ENCODE measurements at places on chromosomes 3 and 15.

GRCh38 chr15:81530271-81530691 is 156.3 kb upstream of the TMC3 start:
- no peak for DNase-seq

DNA sequence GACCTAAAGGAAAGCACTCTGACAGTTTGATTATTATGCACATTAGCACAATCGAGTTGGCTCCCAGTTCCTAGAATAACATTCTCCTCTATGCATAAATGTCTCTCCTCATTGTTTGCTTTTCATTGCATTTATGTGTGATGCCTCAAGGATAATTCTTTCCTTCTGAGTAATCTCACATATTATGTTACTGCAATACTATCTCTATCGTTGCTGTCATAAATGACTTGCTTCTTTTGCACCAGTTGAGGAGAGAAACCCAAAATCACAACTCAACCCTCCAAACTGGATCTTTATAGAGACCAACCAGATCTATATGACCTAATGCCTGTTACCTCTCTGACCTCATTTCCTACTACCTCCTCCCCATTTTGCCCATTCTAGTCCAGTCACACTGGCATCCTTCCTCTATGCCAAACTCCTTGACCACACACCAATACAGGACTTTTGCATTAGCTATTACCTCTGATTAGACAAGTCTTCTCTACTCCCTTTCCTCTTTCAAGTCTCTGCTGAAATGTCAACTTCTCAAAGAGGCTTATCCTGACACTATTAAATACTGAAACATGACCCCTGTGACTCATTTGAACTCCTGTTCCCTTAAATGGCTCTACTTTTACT is 1026.0 kb downstream of the TUSC7 start:
- no peak for DNase-seq

DNA sequence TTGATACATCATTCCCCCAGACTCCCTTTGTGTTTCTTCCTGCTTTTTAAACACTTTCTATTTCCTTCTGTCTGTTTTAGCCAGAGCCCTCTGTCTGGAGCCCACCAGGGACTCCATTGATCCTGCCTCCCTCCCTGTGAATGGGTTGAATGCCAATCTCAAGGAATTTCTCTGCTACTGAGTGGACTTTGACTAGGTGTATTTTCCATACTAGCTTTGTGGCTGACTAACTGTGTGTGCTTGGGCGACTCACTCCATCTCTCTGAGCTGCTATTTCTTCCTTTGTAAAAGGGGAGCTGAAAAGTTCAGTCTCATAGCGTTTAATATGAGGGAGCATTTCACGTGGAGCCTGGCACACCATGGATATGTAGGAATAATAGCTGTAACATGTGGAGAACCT is 98.8 kb downstream of the EEFSEC start:
- DNase-seq: no peak

GRCh38 chr3:140844072-140844471 is 97.6 kb upstream of the SLC25A36 start:
- DNase-seq: no peak

DNA sequence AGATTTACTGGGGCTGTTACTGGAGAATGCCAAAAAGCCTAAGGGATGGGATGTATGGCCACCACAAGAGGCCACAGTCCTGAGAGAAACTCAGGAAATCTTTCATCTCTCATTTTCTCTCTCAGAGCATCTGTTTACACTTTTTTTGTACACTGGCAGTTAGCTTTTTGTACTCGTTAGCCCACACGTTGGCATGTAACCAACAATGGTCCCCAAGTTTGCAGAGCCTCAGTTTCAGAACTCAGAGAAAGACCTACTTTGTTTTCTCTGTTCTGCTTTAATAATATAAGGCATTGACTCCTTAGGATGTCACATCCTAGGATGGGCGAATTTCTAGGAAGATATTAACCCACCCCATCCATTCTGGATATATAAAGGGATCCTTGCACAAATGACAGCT is 183.5 kb downstream of the SUCNR1 start:
- no peak for DNase-seq

DNA sequence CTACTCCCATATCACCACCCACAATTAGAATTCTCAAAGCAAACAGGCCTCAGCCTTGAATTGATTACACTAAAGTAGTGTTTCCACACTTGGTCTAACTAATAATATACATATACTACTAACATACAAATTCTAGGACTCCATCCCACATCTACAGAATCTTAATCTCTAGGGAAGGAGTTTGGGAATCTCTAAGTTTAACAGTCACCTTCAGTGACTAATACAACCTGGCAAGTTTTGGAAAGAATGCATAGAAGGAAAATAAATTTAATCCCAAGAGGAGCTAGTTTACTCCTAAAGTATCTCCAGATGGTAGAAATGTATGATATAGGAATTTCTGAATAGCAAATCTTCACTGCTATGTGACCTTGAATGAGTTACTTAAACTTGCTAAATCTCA is 9.1 kb downstream of the CLPX start:
- DNase-seq: no peak

DNA sequence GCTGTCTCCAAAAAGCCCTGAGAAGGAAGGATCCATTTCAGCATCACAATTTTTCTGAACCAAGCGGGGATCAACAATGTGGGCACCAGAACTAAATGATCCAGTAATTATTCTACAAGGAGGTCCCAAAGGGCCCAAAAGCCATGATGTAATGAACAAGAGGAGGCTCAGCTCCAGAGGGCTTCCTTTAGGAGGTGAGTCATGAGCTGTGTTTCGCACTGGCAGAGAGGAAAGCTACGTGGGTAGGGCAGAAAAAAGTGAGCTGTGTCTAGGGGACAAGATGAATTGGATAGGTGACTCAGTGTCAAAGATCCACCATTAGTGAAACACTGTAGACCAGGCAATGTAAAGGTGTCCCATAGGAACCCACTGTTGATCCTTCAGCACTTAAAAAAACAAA is 113.4 kb downstream of the RORA start:
- DNase-seq: no peak

DNA sequence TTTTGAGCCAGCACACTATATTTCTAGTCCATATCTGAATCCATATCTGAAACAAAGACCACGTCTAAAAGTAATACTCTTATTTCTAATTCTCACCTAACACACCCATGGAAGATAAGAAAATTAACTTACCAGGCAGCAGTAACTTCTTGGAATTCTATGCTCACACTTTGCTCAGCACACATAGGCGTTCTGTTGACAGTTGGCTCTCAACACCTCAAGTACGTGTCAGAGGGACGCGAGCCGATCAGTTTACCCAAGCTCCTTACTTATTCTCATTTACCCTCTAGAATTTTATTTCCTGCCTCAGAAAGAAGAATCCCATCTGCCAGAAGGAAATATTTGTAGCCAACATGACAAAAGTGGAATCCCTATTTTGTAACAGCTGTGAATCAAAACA is 911.9 kb downstream of the FHIT start:
- no peak for DNase-seq

DNA sequence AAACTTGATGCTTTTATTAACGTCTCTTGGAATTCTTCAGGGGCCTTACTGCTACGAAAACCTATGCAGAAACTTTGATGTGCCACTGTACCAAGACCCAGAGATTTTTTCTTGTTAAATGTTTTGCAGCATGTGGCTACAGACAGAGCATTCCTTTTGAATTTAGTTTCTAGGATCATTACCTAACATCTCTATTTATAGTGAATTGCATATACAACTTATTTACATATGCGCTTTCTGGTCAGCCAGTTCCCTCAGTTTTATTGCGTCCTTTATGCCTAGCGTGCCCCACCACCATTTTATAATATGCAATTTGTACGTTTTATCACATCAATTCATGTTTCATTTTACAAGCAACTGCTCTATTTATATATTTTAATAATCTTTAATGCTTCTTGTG is 46.2 kb upstream of the AGTR1 start:
- DNase-seq: no peak

- no peak for DNase-seq
Measured at GRCh38 chr3:189690237-189690636, 59.0 kb downstream of the TP63 start.

DNA sequence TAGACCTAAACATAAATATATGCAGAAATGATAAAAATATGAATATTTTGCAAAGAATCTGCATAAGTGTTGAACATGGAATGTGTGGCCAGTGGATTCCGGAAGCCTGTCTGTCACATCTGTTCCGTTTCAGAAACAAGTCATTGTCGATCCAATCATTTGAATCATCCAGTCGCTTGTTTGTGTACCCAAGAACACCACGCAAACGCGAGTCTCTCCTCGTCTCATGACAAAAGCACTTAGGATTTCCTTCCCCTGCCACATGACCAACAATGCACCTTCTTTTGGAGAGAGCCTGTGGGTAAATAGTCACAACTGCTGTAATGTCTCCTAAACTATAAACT is 80.2 kb downstream of the FMN1 start:
- DNase-seq: no peak

DNA sequence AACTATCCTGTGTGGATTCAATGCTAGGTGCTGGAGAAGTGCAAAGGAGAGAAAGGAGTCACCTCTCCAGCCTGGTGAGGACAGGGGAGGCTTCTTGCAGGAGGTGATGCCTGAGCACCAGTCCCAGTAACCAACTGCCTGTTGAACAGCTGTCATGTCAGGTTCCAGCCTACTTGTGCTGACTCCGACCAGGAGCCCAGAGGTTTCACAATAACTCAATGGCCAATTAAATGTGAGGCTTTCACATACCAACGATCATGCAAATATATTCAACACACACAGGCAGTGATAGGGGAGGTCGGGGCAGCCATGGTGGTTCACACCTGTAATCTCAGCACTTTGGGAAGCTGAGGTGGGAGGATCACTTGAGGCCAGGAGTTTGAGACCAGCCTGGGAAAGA is 7.7 kb downstream of the SORD start:
- DNase-seq: no peak

DNA sequence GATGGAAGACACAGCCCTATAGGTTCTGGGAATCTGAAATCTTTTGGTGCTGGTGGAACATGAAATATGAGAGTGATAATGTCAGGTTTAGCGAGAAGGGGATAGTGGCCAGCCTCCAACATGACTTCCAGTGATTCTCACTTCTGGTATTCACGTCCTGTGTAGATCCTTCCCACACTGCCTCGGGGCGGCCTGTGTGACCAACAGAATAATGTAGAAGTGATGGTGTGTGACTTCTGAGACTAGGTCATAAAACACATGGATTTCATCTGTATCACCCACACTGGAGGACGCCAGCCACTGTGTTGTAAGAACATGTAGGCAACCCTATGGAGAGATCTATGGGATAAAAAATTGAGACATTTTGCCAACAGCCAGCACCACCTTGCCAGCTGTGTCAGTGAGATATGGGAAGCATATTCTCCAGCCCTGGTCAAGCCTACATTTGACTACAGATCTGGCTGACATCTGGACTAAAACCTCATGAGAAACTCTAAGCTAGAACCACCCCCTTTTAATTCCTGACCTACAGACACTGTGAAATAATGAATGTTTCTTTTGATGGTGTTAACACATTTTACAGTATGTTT is 25.5 kb upstream of the NUDT16 start:
- DNase-seq: no peak

DNA sequence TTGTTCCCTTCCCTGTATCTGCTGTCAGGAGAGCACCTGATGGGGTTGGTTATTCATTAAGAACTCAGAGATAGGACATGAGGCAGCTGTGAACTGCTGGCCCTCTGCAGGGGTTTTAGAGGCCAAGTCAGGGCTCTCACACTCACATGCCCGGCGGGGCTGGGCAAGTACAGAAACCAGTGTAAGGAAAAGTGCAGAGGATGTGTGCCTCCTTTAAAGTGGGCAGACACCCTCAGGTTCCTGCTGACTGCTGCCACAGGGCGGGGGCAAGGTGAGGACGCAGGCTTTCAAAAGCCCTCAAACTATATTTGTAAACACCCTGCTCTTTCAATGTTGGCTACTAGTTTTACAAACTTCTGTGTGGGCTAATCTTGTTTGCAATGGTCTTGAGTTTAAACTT is 22.4 kb downstream of the CXCR6 start:
- no peak for DNase-seq
